CD14-positive monocyte (primary cell): ENCODE measurements at places on chromosomes 6 and 20.

GRCh38 chr6:5532941-5533340, 271.6 kb downstream of the FARS2 start:
- no peak for DNase-seq

DNA sequence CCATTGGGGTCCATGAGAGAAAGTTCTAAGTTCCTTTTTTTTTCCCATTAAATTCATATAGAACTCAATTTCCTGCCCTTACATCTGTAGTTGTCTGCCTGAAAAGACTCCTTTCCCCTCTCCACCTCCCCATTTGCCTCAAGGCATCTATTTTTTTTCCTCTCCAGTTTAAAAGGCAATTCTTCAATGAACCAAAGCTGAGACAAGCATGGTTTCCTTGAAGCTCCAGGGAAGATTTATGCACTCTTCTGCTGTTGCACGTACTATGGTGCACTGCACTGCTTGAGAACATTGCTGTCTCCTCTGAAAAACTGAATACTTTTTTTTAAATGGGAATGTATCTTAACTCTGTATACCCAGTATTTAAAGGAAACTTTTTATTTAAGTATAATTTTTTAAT, 465.2 kb downstream of the CD83 start:
- no peak for DNase-seq

- DNase-seq: no peak
These were observed 34.7 kb upstream of the ERVFRD-1 start for GRCh38 chr6:11146117-11146826.

GRCh38 chr20:41830702-41831101, 212.5 kb upstream of the CHD6 start:
- DNase-seq: no peak

GRCh38 chr20:23872065-23872464, 7.5 kb downstream of the CST5 start:
- DNase-seq: no peak

DNA sequence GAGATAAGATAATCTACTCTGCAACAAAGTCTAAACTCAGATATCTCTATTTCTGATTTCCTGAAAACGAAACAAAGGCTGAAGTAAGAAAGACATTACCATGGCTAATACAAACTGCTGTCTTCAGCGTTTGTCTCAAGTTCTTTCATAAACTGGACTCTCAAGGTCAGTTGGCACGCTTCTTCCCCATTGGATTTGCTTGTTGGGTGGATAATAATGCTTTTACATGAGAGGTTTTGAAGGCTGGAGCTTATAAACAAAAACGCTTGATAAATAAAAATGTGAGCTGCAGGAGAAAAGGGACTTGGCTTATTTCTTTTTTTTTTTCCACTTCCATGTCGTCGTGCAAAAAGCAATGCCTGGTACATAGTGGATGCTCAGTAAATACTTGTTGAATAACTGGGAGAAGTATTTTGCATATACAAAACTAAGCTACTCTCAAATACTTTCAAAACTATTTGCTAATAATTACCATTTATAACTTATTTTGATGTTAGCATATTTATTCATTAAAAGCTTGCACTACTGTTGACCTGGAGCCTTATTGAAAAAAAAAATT, 65.7 kb upstream of the EEF1A1 start:
- DNase-seq: no peak

DNA sequence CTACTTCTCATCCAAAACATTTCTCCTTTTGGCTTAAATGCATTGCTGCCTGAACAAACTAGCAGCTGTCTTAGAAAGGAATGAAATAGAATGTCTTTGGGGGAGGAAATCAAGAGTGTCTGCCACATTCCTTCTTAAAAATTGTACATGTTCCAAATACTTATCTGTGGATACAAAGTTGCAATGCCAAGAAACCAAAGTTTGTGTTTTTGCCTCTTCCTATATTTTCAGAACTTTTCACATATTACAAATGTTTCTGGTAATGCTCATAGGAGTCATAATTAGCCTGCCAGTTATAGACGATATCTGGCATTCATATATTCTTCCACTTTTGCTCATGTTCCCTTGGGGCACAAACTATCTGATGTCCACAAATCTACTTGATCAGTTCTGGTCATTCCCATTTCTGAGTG, 165.5 kb upstream of the BMP5 start:
- no peak for DNase-seq

GRCh38 chr20:58019850-58020625, 208.4 kb downstream of the ANKRD60 start:
- no peak for DNase-seq

- no peak for DNase-seq
These were observed 89.4 kb downstream of the PACRG start for GRCh38 chr6:162817196-162817595.

DNA sequence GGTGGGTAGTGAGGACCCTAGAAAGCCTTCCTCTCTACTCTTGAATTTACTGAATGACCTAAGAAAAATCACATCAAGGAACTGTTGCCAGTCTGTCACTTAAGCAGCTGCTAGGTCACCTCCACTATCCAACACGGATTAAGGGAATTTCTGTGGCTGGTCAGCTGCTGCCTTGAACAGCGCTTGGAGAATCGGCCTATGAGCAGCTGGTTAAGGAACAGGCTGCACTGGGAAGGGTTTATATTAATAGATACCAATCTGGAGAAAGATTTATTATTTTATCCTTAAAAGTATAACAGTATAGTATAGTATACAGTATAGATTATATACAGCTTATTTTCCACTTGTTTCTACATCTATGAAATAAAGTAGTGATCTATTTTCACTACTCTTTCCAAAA, 6.5 kb downstream of the PTPRK start:
- DNase-seq: no peak

DNA sequence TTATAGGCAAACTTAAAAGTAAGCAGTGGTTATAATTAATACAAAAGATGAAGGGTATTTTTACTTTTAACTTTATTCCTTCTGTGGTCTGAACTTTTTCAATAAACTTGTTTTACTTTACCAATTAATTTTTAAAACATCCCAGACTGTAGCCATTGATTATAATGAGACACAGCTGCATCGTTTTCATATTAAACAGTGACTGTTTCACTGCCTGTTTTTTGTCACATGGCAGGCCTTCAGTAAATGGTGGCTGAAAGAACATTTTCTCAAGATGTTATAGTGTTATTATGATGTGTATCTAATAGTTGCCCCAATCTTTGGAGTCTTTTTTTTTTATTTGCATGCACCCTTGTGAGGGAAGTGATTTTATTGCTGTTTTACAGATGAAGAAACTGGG, 95.1 kb downstream of the PLCB4 start:
- DNase-seq: no peak

- peak; percentile 15 for DNase-seq
These were observed 15.1 kb downstream of the SOX4 start for GRCh38 chr6:21608601-21609000.

DNA sequence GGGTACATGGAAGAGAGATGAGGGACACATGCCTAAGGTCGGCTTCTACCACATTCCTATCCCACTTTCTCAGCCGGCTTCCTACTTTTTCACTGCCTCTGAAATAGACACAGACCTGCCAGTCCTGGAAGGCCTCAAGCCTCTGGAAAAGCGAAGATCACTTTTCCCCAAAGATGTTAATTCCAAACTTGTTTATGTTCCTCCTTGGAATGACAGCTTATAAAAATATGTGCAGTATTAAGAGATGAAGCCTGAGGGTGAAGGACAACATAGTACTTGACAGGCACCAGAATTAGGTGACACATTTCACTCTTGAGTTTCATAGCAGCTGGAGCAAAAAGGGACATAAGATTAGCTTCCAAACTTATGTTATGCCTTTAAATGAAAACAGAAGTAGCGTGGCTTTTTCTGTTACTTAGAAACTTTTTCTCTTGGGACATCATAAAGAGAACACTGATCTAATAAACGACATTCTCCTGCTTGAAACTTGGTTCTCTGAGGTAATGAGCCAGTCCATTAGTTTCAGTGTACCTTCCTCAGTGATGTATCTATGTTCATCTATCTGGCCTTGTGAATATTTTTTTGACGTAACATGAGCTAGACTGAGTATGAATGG, 25.3 kb downstream of the FOXO3 start:
- no peak for DNase-seq

- no peak for DNase-seq
These were observed 158.9 kb downstream of the SMOC2 start for GRCh38 chr6:168599769-168600330.

DNA sequence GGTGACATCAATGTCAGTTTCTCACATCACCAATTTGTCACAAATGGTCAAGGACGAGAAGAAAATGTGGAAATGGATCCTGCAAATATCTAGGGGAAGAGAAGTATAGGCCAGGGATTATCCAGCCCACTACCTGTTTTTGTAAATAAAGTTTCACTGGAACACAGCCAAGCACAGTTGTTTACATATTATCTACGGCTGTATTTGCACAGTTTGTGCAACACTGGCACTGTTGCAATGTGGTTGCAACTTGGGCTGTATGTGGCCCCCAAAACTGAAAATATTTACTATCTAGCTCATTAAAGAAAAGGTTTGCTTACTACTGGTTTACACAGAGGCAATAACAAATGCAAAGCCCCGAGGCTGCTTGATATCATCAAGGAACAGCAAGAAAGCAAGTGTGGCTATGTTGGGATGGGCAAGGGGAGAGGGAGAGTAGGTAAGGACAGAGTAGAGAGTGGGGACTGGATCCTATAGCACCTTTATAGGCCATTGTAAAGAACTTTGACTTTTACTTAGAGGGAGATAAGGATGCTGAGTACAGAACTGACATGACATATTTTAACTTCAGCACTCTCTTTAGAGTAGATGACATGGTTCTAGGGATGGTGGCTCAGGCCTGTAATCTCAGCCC, 11.8 kb upstream of the STXBP5 start:
- DNase-seq: no peak

DNA sequence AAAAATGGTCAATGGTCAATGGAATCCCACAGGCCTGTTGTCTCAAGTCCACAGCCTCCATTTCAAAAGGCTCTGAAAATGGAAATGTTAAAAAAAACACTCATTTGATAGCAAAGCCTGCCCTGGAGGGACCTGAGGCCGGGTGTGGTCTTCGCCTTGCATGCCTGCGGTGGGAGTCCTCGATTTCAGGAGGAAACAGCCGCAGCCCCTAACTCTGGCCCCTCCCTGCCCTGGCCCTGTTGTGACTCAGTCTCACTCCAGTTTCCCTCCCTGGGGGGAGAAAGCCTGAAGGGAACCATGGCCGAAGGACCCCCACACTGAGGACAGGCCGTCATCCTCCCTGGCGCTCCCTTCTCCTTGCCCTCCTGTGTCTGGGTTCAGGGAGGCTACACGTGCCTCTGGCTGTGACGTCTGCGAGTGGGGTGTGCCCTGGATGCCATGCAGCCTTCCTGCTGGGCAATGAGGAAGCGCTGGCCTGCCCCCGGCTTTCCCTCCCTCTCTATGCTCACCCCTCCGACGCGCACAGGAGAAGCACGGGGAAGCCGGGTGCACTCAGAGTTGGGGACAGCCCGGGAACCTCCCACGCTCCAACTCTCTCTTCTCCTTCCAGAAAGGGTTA, 9.2 kb downstream of the BHLHE23 start:
- DNase-seq: no peak

GRCh38 chr20:4297127-4297826, 281.9 kb upstream of the RNF24 start:
- DNase-seq: peak; percentile 33

DNA sequence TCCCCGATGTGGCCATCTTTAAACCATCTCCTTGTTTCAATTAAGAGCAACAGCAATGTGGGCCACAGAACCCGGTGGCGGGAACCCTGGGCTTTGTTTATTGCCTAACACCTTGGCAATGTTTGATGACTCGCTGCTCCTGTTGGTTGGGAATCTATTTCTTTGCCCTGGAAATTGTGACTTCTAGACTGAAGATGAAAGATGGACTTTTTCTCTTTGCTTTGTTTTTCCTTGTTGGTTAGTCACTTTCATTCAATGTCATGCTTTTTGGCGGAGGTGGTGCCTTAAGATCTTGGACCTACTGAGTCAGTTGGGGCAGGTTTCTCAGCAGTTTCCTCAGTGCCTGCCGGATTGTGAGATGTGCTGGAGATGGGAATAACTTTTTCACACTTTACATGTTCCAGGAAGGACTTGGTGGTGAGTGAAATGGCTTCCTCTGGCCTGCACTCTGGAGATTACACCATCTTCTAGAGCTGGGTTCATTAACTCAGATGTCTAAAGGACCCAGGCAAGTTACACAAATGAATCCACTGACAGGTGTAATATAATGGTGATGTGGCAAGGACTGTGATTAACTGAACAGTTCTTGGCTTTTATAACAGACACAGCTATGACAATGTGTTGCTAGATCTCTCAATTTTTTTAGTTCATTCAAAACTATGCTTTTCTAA, 56.3 kb downstream of the TSHZ2 start:
- DNase-seq: no peak

DNA sequence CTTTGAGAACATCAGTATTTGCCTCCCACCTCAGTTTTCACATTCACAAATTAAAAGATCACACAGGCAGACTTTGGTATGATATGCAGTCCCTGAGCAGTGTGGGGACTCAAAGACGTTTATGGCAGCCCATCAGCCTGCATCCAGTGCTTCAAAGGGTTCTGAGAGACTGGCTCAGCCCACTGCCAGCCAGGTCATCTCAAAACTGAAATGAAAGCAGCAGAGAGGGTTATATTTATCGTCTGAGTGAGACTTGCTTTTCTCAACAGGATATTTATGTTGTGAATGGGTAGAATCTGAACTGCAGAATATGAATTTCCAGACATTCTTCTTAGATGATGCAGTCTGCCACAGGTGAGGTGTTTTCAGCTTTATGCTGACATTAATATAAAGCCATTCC, 159.8 kb downstream of the NRN1 start:
- no peak for DNase-seq

- no peak for DNase-seq
These were observed 973.8 kb upstream of the SLC35B3 start for GRCh38 chr6:9409126-9409525.

DNA sequence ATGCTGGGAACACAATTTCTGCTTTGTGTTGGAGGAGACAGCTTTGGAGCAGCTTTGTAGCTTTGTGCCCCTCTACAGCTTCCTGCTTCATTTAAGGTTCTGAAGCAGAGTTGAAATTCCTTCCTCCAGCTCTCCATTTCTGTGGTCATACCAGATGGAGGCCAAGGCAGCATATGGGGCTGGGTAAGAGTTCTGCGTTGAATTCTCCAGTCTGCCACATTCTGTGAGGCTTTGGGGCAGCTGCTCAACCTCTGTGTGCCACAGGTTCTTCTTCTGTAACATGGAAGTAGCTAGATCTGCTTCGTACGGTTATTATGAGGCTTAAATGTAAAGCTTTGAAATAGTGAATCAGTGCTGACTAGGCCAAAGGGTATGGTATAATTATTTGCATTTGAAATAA, 2.9 kb upstream of the TRIM26 start:
- no peak for DNase-seq

GRCh38 chr6:40916845-40917244, 122.2 kb downstream of the UNC5CL start:
- no peak for DNase-seq

GRCh38 chr20:16362642-16363041, 210.6 kb downstream of the KIF16B start:
- no peak for DNase-seq

DNA sequence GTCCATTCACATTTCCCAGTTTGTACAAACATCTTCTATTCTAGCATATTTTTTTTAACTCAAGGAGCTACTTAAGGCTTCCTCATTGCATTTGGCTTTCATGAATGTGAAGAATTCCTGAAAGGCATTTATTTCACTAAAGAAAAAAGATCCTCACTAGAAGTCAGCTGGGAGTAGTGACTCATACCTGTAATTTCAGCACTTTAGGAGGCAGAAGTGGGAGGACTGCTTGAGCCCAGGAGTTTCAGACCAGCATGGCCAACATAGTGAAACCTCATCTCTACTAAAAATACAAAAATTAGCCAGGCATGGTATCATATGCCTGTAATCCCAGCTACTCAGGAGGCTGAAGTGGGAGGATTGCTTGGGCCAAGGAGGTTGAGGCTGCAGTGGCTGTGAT, 30.9 kb upstream of the XRN2 start:
- no peak for DNase-seq
